ENCODE measurements at places on chromosomes 2 and 18.

DNA sequence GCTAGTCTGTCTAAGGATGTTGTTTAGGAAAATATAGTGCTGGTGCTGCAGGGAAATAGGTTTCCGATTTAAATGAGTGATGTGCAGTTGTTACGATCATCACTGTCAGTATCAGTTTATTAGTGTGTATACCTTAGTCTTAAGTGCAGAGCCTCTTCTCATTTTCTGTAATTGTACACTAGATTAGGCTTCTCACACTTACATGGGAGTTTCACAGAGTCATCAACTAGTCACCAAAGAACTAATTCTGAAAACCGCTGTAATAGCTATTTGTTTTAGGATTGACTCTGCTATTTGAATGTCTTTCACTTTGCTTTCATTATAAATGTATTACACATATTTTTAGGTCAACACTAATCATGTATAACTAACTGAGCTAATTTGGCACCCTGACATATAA is 99.8 kb upstream of the ZEB2 start:
- DNase-seq, result no peak

DNA sequence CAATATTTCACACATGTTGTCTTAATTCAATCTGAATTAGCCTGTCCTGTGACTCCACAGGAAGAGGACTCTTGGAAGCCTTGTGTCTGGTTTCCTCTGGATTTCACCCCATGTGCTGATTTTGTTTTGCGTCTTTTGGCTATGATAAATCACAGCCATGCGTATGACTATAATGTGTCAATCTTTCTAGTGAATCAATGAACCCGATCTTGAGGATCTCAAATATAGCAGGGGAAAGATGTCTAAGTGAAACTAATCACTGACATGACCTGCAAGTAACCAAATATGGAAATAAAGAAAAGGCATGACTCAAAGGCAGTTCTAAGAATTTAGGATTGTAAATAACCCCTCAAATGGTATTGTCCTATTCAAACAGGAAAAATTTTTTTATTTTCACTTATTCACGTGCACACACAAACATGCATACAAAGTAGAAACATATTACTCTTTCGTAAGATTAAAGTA is 8.2 kb downstream of the WDFY1 start:
- no peak for DNase-seq

- no peak for DNase-seq
Measured at GRCh38 chr2:151033271-151034248, 228.1 kb downstream of the RBM43 start.

DNA sequence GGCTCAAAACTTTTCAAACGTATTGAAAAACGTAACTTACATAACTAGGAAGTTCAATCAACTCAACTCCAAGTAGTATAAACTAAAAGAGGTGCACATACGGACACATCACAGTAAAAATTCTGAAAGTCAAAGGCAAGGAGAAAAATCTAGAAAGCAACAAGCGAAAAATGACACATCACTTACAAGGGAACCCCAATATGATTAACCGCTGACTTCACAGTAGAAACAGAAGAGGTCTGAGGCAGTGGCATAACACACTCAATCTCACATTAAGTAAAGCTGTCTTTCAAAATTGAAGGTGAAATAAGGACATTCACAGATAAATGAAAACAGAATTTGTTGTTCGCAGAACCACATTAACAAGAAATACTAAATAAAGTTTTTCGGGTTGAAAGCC is 32.7 kb downstream of the PPP4R1 start:
- DNase-seq, result no peak

DNA sequence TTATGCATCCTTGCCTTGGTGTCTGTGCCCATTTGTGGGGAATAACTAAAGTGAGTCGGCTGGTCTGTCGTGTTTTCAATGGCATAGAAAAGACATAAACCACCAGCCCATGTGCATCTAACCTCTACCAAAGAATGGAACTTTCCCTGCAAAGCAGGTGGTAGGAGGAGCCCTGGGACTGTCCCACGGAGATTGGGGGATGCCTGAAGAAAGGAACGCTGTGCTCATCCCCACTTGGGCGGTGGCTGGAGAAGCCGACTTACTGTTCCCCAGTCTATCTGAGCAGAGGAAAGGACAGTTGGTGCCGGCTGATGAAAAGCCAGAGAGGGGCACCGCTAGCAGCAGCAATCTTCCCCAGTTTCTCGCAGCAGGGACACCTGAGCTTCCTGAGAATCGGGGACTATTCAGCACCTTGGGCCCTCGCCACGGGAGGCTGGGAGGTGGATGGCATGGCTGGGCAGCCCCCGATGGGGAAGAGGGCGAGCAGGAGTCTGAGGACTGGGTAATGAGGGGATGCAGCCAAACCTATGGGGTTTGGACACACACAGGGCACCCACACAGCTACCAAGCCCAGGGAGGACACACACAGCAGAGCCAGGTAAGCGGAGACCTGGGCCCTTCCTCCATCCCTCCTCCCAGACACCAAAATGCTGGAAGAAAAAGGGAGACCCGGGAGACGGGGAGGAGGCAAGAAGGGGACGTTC is 53.7 kb upstream of the AGAP1 start:
- DNase-seq, result no peak

DNA sequence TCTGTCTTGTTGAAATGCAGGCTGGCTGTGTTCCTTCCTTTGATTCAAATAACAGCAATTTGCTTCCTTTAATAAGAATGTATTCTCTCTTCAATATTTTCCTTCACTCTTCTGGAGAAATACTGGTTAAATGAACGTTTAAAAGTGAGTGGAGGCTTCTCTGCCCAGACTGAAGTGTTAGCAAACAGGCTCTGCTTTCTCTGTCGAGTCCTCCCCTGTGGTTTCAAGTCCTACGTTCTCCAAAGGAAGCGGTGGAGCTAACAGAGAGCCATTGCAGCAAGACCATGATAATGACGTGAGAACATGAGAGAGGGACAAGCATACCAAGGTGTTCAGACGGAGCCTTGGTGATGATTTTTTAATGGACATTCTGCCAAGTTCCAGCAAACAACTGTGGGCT is 26.2 kb upstream of the PID1 start:
- no peak for DNase-seq

- DNase-seq, result no peak
Measured at GRCh38 chr2:165149439-165149838, 54.4 kb downstream of the SCN3A start.

GRCh38 chr2:4553241-4553640 is 849.9 kb downstream of the DCDC2C start:
- no peak for DNase-seq

DNA sequence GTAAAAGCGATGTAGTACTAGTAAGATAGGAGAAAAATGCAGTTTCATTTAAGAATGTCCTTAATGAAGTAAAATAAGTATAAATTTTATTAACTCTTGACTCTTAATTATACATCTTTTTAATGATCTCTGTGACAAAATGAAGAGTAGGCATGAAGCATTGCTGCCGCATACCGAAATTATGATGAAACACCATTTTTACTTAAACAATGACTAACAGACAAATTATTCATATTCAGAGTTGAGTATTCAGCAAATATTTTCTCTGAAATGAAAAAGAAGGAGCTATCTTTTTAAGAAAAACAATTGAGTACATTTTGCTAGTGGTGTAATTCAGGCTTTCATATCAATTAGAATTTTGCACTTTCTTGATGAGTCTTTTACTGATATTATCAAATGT is 150.6 kb upstream of the DOCK10 start:
- no peak for DNase-seq

- DNase-seq, result no peak
Measured at GRCh38 chr2:40471866-40472265, 20.0 kb upstream of the SLC8A1 start.

- DNase-seq, result no peak
Measured at GRCh38 chr2:67755156-67755882, 307.5 kb downstream of the C1D start.

DNA sequence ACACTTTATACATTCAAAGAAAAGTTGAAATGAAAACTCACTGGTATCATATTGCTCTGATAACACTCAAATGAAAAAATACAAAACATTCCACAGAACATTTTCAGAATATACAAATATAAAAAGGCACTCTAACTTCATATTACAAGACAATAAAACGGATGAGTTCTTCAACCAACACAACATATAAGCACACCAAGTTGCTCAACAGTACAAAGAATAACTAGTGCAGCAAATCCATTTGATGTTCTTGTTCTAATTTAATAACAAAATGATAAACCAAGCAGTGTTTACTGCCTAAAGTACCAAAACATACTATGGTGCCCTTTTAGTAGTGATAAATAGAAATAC is 60.8 kb upstream of the PGAP1 start:
- DNase-seq, result no peak

All from D721Med (cell line).